Stomach (tissue), 19 donors: ENCODE measurements at places on chromosomes 11 and 22. TPM values are rescaled to one million over a fixed set of nuclear protein-coding genes. Genes with fewer than 3 reads are reported as not detected.
A peak's percentile ranks its signal among the peaks of the same experiment; 100 is the strongest.

KCNJ11 gene
- total RNA-seq = 1.5 TPM

GRCh38 chr11:4105916-4106315, 11.3 kb downstream of the RRM1 start:
- no peak overlapping the region for H3K27ac ChIP-seq
- H3K4me3 ChIP-seq = no peak overlapping the region
- H3K27me3 ChIP-seq = no peaks in the 10 kb centered on the region
- H3K4me1 ChIP-seq = no peaks in the 10 kb centered on the region

- no peaks in the 10 kb centered on the region for H3K36me3 ChIP-seq
- H3K27me3 ChIP-seq = no peaks in the 10 kb centered on the region
- H3K27ac ChIP-seq = no peak overlapping the region
- peaks cover 16% of the 10 kb centered on the region for H3K4me1 ChIP-seq
- no peak for DNase-seq
- H3K4me3 ChIP-seq = no peak overlapping the region
Measured at GRCh38 chr11:34340653-34341052, 17.2 kb downstream of the ABTB2 start.

GRCh38 chr11:78424334-78425270, 7.0 kb upstream of the GAB2 start:
- peak overlapping the region; percentile 54 for H3K27ac ChIP-seq
- no peaks in the 10 kb centered on the region for H3K27me3 ChIP-seq
- peaks cover 11% of the 10 kb centered on the region for H3K4me1 ChIP-seq
- no peak for DNase-seq
- H3K4me3 ChIP-seq = no peak overlapping the region

GRCh38 chr22:49450498-49450897, 377.2 kb downstream of the BRD1 start:
- H3K27ac ChIP-seq = no peak overlapping the region
- H3K36me3 ChIP-seq = no peaks in the 10 kb centered on the region
- peaks cover 14% of the 10 kb centered on the region for H3K27me3 ChIP-seq
- no peaks in the 10 kb centered on the region for H3K4me1 ChIP-seq
- DNase-seq = no peak
- H3K4me3 ChIP-seq = no peak overlapping the region

DNA sequence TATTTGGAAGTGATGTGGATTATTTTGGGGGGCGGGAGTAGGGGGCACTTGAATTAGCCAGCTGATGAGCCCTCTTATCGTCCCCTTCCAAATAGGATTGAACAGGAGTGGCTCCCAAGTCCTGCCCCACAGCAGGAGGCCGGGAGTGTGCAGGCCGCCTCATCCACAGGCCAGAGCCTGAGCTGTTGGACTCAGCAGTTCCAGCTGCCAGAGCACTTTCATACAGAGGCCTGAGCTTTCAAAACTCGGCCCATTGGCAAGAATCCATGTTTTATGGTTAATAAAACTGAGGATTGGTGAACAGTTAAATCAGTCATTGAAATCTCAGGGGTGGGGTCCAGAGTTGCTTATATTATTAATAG, 9.6 kb downstream of the FAM118A start:
- H3K27me3 ChIP-seq = no peaks in the 10 kb centered on the region
- H3K36me3 ChIP-seq = peaks cover 21% of the 10 kb centered on the region
- peak overlapping the region; percentile 78 for H3K27ac ChIP-seq
- peak; percentile 78 for DNase-seq

GRCh38 chr22:30947816-30948454, 20.6 kb downstream of the MORC2 start:
- no peak overlapping the region for H3K4me3 ChIP-seq
- H3K4me1 ChIP-seq = peaks cover 5% of the 10 kb centered on the region
- no peak for DNase-seq
- H3K36me3 ChIP-seq = peaks cover 93% of the 10 kb centered on the region
- H3K27me3 ChIP-seq = no peaks in the 10 kb centered on the region

SPDYC gene
- not detected for total RNA-seq

DNA sequence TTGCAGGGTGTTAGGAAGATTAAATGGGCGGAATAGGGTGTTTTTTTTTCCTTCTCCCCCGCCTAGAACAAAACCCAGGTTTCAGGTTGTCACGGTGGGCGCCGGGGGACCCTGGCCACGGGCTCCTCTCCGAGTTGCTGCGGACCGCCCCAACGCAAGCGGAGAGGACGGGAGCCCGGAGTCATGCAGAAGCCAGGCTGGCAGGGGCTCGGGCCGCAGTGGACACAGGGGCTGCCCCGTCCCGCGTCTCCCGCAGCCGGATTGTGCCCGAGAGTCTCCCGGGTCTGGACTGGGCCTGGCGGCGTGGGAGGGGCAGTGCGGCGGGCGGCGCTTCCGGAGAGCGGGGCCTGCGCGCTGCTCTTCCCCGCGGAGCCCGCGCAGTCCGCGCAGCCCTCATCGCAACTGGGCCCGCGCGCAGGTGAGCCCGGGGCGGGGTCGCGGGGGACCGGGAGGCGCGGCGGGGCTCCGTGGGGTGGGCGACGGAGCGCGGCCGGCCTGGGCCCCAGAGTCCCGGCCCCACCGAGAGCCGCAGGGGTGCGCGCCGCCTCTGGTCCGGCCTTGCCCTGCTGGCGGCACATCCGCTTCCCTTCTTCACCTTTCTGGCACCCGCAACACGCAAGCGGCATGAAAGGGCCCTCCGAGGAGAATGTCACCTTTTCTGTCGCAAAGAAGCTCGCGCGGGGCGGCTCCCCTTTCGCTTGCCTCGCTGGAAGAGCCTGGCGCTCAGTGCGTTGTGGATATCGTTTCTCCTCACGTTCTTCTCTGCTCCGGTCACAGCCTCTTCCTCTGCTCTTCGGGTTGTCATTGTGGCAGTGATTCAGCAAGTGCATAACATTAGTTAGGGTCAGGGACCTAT, at the start of gene TIRAP:
TIRAP (plus strand) TSS at position 358 of the 856 bp plus-strand sequence. CDS start 7,802 bp downstream, outside the sequence.
- peak within 1 kb of the TSS; percentile 90 for H3K27ac ChIP-seq
- no peaks in the 10 kb centered on the region for H3K27me3 ChIP-seq
- peak; percentile 73 for DNase-seq
- H3K4me3 ChIP-seq = peak within 1 kb of the TSS; percentile 88

DNA sequence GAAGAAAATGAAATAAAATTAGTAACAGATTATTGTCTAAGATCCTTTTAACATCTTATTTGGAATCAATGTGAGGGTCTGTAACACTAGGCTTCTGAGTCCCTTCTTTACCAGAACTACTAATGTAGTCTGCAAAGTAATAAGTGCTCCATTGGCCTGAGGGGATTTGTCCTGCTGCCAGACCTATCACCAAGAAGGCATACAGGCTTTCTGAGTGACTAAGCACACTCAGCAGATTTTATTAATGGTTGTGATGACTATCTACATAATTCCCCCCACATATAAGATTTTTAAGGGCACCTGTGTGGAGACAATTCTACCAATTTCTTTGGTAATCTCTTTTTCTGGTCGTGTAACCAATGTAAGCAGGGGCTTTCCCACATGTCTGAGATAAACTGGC, 365.0 kb upstream of the FAT3 start:
- H3K4me1 ChIP-seq = no peaks in the 10 kb centered on the region
- H3K4me3 ChIP-seq = no peak overlapping the region
- H3K27ac ChIP-seq = no peak overlapping the region
- no peaks in the 10 kb centered on the region for H3K27me3 ChIP-seq
- H3K36me3 ChIP-seq = no peaks in the 10 kb centered on the region

C11orf86 gene
- not detected for total RNA-seq

- no peak for DNase-seq
- no peak overlapping the region for H3K27ac ChIP-seq
- H3K4me1 ChIP-seq = no peaks in the 10 kb centered on the region
- H3K4me3 ChIP-seq = no peak overlapping the region
- no peaks in the 10 kb centered on the region for H3K36me3 ChIP-seq
Measured at GRCh38 chr11:40204228-40204627, 1255.2 kb downstream of the LRRC4C start.

DNA sequence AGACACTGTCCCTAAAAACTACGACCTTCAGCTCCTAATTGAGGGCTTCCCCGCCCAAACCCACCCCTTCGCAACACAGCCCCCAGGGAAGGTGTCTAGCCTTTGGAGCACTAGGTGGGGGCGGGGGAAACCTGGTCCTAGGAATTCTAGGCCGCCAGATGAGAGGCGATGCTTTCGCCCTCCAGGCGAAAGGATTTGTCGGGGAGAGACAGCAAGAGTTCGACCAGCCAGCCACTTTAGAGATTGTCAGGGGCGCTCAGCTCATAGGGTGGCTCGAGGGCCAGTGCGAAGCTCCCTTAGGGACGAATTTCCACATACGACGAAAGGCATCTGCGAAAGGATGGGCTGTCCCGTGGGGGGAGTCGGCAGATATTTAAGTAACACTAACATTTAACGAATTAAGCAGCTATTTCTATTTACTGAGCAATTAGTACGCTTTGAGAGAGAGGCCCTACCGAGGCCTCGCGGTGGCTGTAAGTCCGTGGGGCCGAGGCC, 5.3 kb downstream of the CD248 start:
- H3K36me3 ChIP-seq = no peaks in the 10 kb centered on the region
- H3K4me1 ChIP-seq = peaks cover 43% of the 10 kb centered on the region
- no peak for DNase-seq
- peak overlapping the region; percentile 55 for H3K4me3 ChIP-seq
- H3K27ac ChIP-seq = peak overlapping the region; percentile 94
- H3K27me3 ChIP-seq = no peaks in the 10 kb centered on the region

- no peak for DNase-seq
- H3K27me3 ChIP-seq = peaks cover 14% of the 10 kb centered on the region
- H3K27ac ChIP-seq = no peak overlapping the region
- no peaks in the 10 kb centered on the region for H3K36me3 ChIP-seq
- H3K4me3 ChIP-seq = no peak overlapping the region
Measured at GRCh38 chr22:22772396-22772795, 115.2 kb upstream of the IGLL5 start.

GRCh38 chr11:70739811-70740487, 341.6 kb downstream of the CTTN start:
- no peaks in the 10 kb centered on the region for H3K36me3 ChIP-seq
- H3K4me3 ChIP-seq = no peak overlapping the region
- no peak overlapping the region for H3K27ac ChIP-seq

GRCh38 chr22:22822106-22822505, 65.5 kb upstream of the IGLL5 start:
- H3K36me3 ChIP-seq = no peaks in the 10 kb centered on the region
- no peak for DNase-seq
- no peaks in the 10 kb centered on the region for H3K4me1 ChIP-seq
- H3K4me3 ChIP-seq = no peak overlapping the region

INPP5J gene
- 9.1 TPM for total RNA-seq

DNA sequence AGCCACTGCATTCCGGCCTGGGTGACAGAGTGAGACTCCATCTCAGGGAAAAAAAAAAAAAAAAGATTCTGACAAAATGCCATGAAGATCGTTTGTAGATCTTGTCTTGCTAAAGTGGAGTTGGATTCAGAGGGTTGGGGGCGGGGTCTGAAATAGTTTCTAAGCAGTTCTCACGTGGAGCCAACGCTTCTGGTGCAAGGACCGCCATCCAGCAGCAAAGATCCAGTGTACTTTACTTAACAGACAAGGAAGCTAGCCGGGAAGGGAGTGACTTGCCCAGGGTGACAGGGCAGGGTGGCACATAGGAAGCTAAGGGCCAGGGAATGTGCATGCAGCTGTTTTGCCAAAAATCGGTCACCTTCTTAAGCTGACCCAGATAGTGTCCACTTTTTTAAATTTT, 27.4 kb downstream of the APOL1 start:
- H3K36me3 ChIP-seq = peaks cover 61% of the 10 kb centered on the region
- no peak overlapping the region for H3K27ac ChIP-seq
- no peak overlapping the region for H3K4me3 ChIP-seq
- no peak for DNase-seq

DNA sequence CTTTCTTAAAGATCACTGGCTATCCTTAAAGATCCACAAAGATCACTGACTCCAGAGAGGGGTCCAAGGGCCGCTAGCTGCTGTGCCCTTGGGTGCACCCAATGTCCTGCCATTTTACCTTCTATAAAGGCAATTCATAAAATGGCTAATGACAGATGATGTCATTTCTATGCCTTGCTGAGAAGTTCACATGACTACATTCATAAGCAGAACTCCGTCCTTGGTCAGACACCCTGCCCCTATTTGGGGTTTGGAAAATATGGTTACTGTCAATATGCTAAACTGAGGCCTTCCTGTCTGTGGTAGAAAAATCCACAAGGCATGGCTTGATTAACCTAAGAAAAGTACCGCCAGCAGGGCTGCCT, 60.9 kb upstream of the BMAL1 start:
- no peaks in the 10 kb centered on the region for H3K36me3 ChIP-seq
- no peak overlapping the region for H3K4me3 ChIP-seq
- DNase-seq = no peak
- H3K4me1 ChIP-seq = no peaks in the 10 kb centered on the region
- no peak overlapping the region for H3K27ac ChIP-seq
- peaks cover 12% of the 10 kb centered on the region for H3K27me3 ChIP-seq

- no peaks in the 10 kb centered on the region for H3K27me3 ChIP-seq
- no peak overlapping the region for H3K4me3 ChIP-seq
- no peak overlapping the region for H3K27ac ChIP-seq
- H3K4me1 ChIP-seq = no peaks in the 10 kb centered on the region
- peak; percentile 75 for DNase-seq
Measured at GRCh38 chr11:85844439-85845123, 10.6 kb upstream of the CCDC83 start.

DNA sequence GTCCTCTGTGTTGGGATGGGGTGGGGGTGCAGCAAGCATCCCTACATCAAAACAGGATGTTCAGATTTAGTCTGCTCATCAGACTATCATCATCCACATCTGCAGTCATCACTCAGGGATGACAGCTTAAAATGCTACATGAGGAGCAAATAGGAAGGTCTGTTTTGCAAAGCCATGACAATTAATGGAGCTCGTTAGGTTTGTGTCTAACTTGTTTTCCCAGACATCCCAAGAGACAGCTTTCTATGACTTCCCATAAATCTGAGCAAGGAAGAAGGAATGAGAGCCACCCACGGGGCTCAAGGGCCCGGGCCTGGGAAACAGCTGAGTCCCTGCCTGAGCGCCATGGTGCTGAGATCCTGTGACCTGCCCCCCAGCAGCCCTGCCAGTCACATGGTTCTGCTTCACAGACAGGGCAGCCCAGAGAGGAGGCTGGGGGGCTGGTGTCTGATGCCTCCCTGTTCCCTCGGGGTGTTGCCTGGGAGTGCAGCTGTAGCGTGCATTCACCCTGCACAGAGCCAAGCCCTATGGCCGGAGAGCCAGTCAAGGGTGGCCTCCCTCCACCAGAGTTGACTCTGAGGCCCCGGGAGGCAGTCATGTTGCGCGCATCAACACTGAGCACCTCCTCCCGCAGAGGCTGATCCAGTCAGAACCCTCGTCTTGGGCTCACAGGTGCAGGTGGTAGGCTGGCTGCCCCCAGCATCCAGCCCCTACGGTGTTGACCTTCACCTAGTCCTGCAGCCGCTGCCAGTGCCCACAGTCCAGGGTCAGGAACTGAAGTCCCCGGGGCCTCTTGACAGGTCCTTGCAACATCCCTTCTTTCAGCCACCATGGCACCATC, 12.1 kb downstream of the DERL3 start:
- H3K36me3 ChIP-seq = peaks cover 60% of the 10 kb centered on the region
- H3K4me3 ChIP-seq = no peak overlapping the region
- no peak for DNase-seq
- H3K4me1 ChIP-seq = no peaks in the 10 kb centered on the region
- H3K27ac ChIP-seq = no peak overlapping the region

TRIM64 gene
- not detected for total RNA-seq
